ENCODE measurements at places on chromosomes 7 and 10.

DNA sequence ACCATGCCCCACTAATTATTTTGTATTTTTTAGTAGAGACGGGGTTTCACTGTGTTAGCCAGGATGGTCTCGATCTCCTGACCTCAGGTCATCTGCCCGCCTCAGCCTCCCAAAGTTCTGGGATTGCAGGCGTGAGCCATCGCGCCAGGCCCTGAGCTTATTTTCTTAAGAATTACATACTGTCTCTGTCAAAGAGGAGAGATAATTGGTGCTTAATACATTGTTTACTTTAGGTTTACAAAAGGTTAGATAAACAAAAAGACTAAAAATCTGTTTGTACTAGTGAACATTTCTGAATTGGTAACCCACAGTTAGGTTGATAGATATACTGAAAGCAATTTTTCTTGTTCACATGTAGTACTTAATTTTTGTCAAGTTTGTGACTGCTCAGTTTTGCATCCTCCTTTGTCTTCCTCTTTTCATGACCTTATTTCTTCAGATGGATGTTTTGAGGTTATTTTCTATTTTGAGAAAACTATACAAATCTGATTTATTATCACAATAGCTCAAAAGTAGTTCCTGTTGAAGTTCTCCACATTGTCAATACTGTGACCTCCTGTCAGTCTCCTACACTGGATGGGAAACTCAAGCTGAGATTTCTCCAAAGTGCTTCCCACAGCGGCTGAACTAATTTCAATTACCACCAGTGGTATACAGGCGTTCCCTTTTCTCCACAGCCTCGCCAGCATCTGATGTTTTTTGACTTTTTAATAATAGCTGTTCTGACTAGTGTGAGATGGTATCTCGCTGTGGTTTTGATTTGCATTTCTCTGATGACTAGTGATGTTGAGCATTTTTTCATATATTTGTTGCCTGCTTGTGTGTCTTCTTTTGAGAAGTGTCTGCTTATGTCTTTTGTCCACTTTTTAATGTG lies 22.5 kb downstream of the HHEX start:
- no peak for DNase-seq

- DNase-seq: no peak
These were observed 162.4 kb downstream of the TNS3 start for GRCh38 chr7:47419471-47419870.

GRCh38 chr7:93601363-93601762 lies 26.8 kb upstream of the CALCR start:
- no peak for DNase-seq

GRCh38 chr10:77643795-77644468 lies 6.3 kb upstream of the KCNMA1 start:
- no peak for DNase-seq

- DNase-seq: no peak
These were observed 126.7 kb downstream of the RGS10 start for GRCh38 chr10:119415536-119416503.

DNA sequence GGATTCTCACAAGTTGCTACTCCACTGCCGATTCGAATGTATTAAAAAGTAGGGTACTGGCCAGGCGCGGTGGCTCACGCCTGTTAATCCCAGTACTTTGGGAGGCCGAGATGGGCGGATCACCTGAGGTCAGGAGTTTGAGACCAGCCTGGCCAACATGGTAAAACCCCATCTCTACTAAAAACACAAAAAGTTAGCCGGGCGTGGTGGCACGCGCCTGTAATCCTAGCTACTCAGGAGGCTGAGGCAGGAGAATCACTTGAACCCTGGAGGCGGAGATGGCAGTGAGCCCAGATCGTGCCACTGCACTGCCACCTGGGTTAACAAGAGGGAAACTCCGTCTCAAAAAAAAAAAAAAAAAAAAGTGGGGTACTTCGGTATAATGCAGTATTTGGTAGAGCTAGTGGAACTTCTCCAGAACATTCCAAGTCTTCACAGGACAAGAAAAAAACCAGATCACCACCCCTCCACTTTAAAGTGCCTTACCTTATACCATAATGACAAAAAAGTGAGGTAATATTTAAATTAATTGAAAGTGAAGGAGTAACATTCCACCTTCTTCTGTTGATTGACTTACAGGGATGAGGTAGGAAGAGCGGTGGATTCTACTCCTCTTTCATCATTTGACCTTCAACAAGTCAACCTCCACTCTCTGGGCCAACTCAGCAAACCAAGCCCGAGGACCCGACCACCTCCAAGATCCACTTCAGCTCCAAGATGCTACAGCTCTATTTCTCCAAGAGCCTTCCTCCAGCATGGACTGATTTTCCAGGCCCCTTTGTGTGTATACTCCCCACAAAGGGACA lies 2.0 kb downstream of the BAZ1B start:
- DNase-seq: no peak

DNA sequence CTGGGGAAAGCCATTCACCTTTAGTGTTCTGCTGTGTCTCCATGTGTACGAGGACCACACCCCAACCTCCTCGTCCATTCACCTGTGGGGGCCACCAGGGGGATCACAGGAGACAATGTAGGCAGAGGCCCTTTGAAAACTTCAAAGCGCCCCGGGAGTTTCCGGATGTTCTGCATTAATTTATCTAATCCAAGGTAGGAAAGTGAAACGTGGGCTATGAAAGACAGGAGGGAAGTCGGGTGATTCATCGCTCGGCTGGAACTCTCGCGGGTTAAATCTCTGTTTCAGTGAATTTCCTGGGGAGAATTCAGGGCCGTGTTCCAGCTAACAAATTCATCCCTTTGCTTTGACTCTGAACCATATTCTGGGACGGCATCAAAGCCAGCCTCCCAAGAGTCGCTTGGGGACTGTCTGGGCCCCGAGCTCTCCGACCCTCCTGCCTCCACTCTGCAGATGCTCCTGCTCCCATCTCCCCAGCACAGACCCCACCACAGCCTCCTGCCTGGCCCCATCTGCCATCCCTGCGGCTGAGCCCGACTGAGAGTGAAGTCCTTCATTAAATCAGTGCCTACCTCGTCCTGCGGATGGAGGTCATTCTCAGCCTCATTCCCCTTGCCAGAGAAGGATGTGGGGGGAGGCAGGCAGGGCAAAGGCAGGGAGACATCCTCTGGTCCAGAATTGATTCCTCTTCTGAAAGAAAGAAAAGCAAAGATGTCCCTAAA lies 114.1 kb upstream of the CARD11 start:
- DNase-seq: no peak

DNA sequence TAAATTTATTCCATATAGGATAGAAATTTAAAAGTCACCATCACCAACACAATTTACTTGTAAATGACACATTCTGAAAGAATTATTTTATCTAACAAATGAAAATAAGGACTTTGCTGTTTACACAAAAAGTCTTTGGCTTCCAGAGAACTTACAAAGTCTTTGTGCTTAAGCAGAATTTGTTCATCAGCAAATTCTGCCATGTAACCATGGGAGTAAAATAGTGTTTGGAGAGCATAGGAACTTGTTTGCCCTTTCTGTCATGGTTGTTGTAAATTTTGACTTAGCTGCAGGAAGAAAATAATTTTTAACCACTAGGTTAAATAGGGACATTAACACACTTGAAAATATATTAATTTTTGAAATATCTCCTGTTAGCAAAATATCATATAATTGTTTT lies 15.2 kb downstream of the FGL2 start:
- DNase-seq: no peak

DNA sequence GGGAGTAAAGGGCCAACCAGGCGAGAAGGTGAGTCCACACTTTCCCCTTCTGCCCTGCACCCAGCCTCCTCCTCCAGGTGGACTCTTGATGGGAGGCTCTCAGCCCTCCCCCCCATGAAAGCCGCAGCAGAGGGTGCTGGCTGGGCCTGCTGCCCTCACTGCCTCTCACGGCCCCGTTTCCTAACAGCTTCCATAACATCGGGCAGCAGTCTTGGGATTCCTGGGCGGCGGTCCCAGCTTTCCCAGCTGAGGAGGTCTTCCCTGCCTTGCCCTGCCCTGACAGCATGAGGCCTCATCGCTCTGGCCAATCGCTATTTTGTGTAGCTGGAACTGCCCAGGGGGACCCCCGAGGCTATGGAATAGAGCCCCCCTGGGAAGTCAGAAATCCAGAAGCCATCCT lies 76.3 kb downstream of the COL13A1 start:
- DNase-seq: no peak

DNA sequence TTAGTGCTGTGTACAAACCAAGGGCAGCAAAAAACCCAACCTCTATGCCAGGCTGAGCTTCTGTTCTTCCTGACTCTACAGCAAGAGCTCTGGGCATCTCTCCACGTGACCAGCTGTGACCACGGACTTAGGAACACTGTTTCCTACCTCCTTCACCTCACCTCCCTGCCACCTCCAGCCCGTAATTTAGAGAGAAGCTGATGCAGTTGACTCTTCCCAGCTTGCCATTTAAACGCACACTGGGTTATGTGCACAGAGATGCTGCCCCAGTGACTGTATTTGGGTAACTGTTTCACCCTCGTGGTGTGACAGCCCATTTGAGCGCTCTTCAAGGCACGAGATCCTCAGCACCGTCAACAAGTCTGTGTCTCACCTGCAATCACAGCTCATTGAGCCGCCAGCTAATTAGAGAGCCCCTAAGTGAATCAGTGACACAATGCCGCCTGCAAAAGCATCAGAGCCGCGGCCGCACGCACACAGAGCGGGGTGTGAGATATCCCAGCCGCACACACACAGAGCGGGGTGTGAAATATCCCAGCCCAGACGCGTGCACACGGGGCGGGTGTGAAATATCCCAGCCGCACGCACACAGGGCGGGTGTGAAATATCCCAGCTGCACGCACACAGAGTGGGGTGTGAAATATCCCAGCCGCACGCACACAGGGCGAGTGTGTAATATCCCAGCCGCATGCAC lies 319.7 kb downstream of the PTPRN2 start:
- DNase-seq: no peak

DNA sequence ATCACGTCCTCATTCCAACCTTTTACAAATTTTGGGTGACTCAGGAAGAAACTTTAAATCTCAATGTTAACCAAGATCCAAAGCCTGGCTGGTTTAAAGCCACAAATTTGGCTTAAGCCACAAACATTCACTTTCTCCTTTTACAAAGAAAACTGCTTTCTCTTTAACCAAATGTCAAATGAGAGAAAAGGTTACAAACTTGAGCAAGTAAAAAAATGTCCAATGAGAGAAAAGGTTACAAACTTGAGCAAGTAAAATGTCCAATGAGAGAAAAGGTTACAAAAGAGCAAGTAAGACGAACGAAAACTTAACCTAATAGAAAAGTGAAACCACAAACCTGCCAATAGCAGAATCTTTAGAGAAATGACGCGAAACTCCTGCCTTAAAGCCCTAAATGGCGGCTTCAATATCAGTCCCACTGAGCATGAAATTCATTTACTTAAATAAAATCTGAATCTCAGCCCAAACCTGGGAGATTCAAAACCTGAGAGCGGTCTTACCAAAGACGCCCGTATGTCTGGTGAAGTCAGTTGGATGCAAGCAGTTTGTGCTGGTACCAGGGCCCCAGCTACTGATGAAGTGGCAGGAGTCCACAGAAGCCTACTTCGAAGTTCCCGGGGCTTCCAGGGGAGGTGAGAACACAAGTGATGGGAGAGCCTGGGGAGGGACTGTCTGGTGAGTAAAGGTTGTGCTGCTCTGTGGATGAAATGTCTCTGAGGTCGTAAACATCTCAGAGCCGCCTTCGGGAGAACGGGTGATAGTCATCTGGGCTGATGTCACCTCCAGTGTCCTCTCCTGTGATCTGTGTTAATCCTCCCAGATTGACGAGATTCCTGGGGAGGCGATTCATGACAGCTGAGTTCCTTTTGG lies 74.6 kb downstream of the PAXIP1 start:
- DNase-seq: peak; percentile 43

DNA sequence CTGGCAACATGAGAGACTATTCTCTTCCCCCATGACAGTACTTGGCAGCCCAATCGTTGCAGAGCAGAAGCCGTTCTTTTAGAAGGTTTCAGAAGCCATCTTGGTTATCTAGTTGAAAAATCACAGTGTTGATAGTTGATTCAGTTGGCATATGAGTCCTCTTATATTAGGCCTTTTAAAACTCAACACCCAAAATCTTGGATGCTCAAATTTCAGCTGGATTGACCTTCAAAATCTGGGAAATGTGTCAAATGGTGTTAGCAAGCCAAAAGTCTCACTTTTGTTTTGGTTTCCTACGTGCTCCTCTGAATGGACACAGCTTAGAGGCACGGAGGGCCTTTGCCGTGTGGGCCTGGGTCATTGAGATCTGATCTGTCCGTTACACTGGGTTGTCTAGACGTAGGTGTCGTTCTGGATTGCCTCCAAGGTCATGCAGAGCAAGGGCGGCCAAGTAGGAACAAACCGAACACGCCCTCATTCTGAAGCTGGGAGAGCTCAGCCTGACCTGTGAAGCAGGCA lies 59.3 kb upstream of the BMPER start:
- no peak for DNase-seq

- DNase-seq: no peak
These were observed 98.4 kb downstream of the PIP4K2A start for GRCh38 chr10:22615819-22616499.

DNA sequence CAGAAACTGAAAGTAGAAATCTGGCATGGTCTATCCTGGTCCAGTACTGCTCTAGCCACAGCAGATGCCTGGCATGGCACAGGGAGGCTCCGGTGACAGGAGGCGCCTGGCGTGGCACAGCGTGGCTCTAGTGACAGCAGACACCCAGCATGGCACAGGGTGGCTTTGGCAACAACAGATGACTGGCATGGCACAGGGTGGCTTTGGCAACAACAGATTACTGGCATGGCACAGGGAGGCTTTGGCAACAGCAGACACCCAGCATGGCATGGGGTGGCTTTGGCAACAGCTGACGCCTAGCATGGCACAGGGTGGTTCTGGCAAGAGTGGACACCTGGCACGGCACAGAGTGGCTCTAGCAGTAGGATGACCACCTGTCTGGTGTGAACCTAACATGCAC lies 480.5 kb upstream of the FOXK1 start:
- no peak for DNase-seq

DNA sequence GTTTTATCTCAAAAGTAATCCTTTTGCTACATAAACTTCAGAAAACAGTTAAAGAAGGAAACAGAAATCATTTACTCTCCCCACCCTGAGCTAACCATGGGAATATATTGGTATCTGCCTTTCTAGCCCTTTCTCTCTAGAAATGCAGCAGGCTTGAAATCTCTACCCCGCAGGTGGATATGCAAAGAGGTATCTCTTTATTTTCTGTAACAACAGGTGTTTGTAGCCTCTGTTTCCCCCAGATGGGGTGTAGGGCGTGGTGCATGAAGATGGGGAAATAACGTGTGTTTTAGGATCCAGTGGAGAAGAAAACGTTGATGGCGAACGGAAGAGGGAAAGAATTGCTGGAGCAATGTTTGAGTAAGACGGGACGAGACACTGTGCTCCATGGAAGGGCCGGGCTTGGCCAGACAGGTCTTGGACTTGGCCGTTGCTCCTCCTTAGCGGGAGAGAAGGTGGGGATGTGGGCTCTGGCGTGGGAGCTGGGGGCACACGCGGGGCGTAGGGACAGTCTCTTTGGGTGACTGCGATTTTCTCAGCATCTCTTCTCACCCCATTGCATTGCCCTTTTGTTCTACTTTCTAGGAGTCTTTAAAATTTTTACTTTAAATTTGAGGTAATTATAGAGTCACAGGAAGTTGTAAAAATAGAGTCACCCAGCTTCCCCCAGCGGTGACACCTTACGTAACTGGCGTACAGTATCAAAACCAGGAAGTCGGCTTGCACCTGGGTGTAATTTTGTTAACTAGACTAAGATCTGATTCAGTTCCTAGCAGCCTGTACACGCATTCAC lies 82.9 kb downstream of the ELFN1 start:
- DNase-seq: no peak

GRCh38 chr7:100509231-100509630 lies 25.5 kb downstream of the NYAP1 start:
- DNase-seq: peak; percentile 92

- DNase-seq: no peak
These were observed 61.3 kb upstream of the TRIL start for GRCh38 chr7:29019387-29019786.

Measured in epithelial cell of prostate (primary cell).